ENCODE measurements at places on chromosomes 6 and 20.

DNA sequence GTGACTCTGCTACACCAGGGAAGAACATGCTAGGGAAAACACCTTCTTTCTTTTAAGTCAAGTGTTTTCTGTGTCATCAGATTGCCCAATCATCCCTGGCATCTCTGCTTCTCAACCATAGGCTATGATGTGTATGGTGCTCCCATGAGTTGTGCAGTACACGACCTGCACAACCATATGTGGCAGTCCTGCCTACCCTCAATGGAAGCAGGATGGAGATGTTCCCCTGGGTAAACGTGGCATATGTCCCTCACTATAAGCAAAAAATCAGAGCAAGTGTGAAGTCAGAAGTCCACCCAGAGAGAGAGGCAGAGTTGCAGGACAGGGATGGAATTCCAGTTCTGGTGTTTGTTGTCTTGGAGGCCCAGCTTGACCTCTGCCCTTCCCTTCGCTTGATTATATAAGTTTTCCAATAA lies 10.3 kb upstream of the SNHG17 start:
- no peak for DNase-seq

DNA sequence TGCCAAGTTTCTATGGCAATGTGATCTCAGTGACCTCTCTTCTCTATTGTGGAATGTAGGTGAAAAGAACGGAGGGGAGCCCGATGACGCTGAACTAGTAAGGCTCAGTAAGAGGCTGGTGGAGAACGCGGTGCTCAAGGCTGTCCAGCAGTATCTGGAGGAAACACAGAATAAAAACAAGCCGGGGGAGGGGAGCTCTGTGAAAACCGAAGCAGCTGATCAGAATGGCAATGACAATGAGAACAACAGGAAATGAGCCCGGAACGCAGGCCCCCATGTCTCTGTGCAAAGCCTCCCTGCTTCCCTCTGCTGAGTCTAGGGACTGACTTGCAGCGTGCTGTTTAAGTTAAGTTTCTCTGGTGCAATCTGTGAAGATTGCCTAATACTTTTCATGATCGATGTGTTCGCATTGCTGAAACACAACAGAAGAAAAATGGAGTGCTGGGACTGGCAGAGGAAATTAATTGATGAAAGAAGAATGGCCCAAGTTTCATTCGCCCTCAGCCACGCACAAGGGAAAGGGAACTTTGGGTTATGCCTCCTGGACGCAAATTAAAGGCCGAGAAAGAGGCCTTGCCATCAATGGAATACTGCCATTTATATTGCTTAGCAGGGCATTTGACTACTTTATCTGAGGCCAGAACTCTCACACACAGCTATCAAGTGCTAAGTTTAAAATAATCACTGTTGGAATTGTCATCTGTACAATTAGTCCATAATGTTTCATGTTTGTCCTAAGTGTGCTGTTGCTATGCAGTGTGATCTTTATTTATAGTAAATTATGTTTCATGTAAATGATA lies 146.4 kb downstream of the AKAP7 start:
- DNase-seq = peak; percentile 6

- no peak for DNase-seq
Observed at GRCh38 chr6:169638388-169638787, 63.4 kb downstream of the WDR27 start.

- DNase-seq = no peak
Observed at GRCh38 chr6:169223006-169223405, 30.6 kb downstream of the THBS2 start.

- DNase-seq = no peak
Observed at GRCh38 chr20:37969949-37970855, 63.1 kb downstream of the TTI1 start.

GRCh38 chr6:34941421-34941820 lies 52.4 kb downstream of the ANKS1A start:
- DNase-seq = no peak

- no peak for DNase-seq
Observed at GRCh38 chr6:11684901-11685480, 93.6 kb downstream of the ADTRP start.

GRCh38 chr6:54613596-54613995 lies 233.0 kb upstream of the FAM83B start:
- DNase-seq = no peak
